ENCODE measurements at places on chromosomes 6 and 20. TPM values are rescaled to one million over a fixed set of nuclear protein-coding genes. Genes with fewer than 3 reads are reported as not detected.

The SNAI1 gene
- total RNA-seq, result 4.3 TPM

The ANGPT4 gene
- not detected for total RNA-seq

The CTAGE9 gene
- not detected for total RNA-seq

The NHSL1 gene
- 88.2 TPM for total RNA-seq

The PBX2 gene
- 46.9 TPM for total RNA-seq
